ENCODE measurements at places on chromosomes 2 and 18.

DNA sequence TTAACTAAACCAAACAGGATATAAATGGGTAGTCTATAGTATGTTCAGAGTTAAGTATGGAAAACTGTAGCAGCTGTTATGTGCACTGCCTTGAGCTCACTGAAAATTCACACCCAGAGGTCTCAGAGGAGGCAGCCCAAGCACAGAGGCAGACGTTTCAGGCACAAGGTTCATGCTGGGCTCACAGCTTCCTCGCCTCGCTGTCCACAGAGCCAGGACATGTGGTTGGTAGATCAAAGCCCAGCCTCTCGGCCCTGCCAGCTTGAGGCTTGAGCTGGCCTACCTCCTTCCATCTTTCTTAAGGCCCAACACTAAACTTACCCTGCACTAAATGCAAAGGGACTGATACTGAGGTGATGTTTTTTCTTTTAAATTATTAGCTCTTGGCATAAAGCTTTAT is 43.7 kb downstream of the PRELID3A start:
- no peak for DNase-seq

DNA sequence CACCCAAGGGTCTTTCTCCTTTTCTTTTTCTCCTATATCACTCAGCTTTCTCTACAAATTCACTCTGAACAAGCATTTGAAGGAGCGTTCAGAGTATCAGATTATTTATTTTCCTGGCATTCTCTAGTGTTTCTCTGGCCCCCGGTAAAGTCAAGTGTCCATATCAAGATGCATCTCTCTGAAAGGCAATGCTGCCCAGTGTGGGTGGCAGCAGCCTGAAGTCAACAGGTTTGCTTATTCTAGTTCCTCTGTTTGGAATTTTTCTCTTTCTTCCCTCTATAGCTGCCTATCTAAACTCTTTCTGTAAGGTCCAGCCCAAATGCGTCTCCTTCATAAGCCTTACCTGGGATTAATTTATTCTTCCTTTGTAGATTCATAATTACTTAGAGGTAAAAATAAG is 526.2 kb upstream of the TNP1 start:
- DNase-seq, result no peak

- no peak for DNase-seq
These were observed 238.8 kb downstream of the MBD5 start for GRCh38 chr2:148259674-148260073.

- DNase-seq, result no peak
These were observed 72.8 kb upstream of the DSEL start for GRCh38 chr18:67589325-67589724.

DNA sequence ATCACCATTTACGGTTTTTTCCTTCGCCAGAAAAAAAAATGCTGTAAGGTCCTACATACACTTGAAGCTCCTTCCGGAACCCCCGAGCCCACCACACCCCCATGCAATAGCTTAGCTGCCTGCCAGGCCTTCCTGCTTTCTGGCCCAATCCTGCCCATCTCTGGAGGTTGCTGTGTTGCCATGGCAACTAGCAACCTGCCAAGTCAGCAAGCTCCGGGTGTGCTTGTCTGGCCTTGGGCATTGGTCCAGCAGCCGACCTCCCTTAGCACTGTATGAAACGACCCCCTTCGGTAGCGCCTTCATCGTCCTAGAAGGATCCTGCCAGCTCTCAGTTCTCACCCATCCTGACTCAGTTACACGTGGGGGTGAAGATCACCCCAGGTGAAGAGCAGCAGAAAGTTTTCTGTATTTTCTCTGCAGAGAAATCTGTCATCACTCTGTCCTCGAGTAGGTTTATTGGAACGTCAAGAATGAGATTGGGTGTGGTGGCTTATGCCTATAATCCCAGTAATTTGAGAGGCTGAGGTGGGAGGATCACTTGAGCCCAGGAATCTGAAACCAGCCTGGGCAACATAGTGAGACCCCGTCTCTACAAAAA is 47.4 kb upstream of the MTCL1 start:
- no peak for DNase-seq

GRCh38 chr18:76459687-76460350 is 35.2 kb downstream of the ZNF516 start:
- DNase-seq, result no peak

GRCh38 chr18:53531187-53531586 is 693.3 kb downstream of the MBD2 start:
- DNase-seq, result no peak

DNA sequence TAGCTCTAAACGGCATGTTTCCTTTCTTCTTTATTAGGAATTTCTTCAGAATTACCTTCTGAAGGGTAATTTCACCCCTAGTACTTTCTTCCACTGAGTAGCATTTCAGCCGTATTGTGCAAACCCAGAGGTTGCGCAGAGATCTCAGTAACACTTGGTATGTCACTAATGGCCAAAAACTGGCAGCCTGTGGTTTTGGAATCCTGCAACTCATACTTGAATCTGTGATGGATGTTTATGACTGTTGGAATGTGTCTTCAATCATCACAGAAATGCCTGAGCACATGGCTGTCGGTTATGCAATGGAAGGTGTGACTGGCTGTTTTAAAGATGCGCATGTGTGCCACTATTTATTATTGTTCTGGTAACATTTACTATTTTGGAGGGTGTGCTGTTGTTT is 100.0 kb downstream of the COLEC12 start:
- no peak for DNase-seq

DNA sequence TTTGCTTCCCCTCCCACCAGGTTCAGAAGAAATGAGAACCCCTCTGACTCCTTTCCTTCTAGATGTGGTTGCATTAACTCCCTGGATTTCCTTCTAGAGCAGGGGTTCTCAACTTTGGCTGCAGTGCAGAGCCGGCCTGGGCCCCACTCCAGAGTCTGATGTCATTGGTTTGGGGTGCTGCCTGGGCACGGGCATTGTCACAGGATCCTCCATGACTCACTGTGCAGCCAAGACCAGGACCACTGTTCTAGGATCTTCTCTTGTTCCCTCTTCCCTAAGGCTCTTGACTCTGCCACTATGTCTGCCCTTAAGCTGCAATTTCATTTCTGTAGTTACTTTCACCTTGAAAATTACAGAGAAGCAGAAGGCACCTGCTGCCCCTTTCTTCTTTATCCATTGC is 31.8 kb downstream of the TBC1D8 start:
- no peak for DNase-seq

DNA sequence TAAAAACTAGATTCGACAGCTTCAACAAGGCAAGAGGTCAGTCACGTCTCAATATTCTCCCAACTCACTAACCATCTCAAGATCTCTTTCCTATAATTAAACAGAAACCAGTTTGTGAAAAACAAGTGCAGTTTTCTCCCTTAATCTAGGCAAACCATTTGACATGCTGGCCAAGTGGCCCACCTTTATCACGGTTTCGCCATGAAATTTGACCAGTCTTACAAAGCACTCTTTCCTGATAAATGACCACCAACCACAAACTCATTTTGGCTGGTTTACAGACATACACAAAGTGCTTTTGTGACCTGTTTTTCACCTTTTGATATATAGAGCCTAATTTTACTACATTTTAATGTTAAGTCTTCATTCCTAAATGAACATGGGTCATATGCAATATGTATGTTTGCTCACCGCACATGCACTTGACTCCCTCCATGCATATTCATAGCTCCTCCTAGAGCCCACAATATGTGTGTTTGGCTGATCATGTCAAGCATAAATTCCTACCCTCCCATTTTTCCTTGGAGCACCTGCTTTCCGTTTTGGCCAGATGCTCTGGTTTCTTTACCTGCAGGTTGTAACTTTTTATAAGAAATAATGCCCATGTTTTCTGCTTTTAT is 385.1 kb downstream of the RAD51AP2 start:
- no peak for DNase-seq

DNA sequence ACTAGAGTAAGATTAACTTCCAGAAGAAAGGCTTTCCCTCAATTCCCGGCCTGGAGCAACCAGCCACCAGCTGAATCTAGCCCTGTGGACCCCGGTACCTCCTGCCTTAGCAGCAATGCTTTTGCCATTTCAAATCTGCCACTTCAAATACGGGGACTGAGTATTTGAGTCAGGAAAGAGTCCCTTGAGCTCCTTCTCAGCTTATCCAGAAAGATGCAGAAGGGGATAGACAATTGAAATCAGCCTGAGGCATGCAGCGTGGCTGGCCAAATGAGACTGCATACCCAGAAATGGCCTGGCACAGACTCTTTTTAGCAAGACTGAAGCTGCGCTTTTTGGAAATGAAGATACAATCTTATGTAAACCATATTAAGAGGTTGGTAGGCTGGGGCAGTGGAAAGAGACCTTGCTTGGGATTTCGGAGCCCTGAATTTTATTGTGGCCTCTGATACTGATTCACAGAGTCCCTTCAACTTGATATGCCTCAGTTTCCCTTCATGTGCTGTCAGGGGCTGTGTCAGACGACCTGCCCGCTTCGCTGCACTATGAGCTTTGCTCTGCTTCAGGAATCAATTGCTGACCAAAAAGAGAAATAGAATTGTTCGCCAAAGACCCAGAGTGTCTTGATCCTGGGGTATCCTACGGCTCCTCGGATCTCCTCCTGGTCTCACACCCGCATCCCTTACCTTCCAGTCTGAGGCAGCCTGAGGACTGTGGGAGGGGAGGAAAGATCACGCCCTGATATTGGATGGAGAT is 1.0 kb downstream of the MATN3 start:
- DNase-seq, result no peak
